ENCODE measurements at places on chromosomes 6 and 20.

GRCh38 chr6:108685970-108686369 is 125.3 kb downstream of the FOXO3 start:
- DNase-seq, result no peak

GRCh38 chr6:169589293-169589692 is 112.5 kb downstream of the WDR27 start:
- peak; percentile 54 for DNase-seq

- DNase-seq, result no peak
These were observed 498.8 kb upstream of the POU3F2 start for GRCh38 chr6:98335594-98335993.

DNA sequence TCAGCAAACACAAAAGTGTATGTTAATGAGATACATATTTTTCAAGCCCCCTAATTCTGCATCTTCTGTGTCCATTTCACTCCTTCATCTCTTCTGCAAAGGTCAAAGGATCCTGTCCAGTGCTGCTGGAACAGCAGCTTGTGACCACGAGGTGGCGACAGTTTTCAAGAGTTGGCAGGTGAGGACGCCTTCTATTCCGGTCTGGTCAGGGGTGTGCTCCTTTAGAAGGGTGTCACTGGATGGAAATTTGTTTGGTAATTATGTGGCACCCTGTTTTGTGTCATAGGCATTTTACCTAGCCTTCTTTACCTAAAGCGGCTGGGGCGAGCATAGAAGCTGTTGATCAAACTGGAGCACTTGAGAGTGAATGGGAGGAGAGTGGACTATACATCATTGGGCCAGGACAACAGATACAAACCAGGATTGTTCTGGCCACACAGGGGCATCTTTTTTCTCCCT is 32.9 kb upstream of the ERVFRD-1 start:
- DNase-seq, result peak; percentile 75

GRCh38 chr20:60570481-60571277 is 612.5 kb downstream of the CDH26 start:
- DNase-seq, result no peak

GRCh38 chr6:21341910-21342309 is 251.6 kb upstream of the SOX4 start:
- no peak for DNase-seq

GRCh38 chr20:11368499-11368898 is 549.2 kb upstream of the BTBD3 start:
- DNase-seq, result no peak

GRCh38 chr20:38875175-38875993 is 50.8 kb upstream of the FAM83D start:
- DNase-seq, result no peak

DNA sequence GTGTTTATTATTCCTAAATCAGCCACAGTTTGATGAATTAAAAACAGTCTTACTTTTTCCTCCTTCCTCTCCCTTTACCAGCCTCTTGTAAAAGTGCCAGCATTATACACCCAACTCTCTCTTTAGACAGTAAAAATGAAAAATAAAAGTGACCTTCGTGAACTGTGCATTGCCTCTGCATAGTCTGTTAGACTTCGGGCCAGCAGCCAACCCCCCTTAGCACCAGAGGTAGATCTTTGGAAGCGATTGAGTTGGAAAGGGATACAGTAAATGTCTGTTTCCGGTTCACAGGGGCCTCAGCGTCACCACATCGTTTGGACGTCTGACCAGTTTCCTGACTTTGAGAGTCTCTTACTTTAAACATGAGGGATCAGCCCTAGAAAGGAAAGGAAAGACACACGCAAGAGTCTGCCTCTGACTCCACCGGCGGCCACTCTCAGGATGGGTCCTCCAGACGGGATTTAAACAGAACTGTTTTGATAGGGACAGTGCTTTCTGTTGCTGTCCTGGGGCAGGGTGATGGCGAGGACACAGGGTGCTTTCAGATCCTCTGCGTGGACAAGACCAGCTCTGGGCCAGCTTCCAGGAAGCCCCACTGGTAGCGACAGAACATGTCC is 206.6 kb upstream of the PREP start:
- DNase-seq, result no peak

DNA sequence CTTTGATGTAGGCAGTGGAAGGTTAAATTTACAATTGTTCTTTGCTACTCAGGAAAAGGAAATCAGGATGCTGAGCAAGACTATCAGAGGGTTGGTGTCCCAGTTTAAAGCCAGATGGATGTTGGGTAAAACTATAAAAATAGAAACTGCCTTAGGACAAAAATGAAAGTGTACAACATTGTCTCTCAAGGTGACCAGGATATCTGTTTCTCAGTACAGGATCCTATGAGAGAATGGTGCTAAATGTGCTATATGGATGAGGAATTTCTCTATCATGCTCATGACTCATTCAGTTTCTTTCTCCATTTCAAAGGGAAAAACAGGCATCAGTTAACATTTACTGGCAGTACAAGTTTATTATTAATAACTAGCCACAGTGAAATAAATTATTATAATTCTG is 534.2 kb upstream of the GJE1 start:
- peak; percentile 49 for DNase-seq

GRCh38 chr6:168607272-168608112 is 166.5 kb downstream of the SMOC2 start:
- DNase-seq, result no peak

- DNase-seq, result peak; percentile 7
These were observed 182.3 kb downstream of the CDH4 start for GRCh38 chr20:61434341-61434781.

DNA sequence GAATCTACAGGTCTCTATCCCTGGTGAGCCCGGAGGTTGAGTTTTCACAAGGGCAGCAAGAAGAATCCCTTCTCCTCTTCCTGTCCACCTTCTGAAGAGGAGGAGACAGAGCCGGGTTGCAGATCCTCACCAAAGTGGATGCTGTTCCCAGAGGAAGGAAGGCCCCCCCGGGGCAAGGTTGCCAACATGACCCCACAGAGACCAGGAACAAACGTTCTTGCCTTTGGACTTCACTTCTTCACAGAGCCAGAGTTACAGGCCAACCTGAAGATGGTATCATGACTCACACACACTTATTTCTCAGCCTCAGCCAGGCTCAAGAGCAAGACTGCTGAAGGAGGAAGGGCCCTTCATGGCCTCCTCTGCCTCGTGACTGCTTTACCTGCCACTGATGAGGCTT is 384.3 kb downstream of the CD83 start:
- DNase-seq, result no peak

DNA sequence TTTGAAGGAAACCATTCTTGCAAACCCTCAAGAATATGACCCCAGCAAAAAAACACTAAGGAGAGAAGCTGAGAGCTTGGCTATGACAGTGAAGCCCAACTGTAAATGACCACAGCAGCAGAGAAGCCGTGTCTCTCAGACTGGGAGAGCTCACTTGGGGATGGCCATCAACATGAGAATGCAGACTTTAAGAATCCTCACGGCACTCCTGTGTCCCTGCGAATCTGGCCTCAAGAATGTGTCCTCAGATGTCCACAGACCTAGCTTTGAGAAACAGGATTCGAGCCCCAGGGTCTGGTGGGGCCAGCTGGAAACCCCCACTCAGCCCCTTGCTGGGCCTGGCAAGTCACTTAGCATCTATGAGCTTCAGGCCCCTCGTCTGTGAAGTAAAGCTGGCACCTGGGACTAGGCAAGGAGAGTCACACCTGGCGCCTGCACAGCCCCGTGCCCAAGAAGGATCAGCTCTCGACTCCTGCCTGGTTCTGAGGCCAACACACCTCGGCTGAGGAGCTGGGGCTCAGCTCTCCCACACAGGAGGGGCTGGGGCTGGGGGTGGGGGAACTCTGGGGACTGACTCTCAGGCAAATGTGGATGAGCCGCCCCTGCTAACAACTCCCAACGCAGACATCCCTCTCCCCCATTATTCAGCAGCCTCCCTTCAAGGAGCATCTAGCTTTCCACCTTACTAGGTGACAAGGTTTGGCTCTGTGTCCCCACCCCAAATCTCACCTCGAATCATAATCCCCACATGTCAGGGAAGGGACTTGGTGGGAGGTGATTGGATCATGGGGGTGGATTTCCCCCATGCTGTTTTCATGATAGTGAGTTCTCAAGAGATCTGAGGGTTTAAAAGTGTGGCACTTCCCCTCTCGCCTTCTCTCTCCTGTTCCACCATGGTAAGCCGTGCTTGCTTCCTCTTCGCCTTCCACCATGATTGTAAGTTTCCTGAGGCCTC is 97.7 kb downstream of the GRM4 start:
- no peak for DNase-seq

DNA sequence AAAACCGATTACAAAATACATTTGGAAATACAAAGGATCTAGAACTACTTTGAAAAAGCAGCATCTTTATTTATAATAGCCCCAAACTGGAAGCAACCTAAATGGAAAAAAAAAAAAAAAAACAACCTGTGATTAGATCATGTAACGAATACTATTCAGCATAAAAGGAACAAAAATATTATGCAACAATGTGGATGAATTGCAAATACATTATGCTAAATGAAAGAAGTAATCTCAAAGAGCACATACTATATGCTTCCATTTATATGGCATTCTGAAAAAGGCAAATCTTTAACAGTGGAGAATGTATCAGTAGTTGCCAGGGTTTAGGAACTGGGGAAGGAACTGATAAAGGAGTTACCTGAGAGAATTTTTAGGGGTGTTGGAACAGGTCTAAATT is 28.9 kb downstream of the IRAK1BP1 start:
- no peak for DNase-seq

DNA sequence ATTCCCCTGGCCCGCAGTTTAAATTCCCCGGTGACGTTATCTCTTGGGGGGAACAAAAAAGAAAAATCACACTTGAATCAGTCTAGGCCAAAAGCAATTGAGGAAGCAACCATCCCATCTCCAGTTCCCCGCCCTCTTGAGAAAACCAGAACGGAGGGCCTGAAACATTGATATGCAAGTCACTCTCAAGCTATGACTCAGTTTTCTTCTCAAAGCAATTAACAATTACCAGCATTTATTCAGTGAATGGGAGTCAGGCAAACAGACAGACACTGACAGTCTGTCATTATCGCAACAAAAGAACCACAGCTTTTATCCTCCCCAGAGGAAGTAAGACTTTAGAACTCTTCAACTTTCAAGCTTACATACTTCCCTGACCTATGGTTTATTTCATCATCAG is 100.9 kb downstream of the OPRM1 start:
- DNase-seq, result no peak

DNA sequence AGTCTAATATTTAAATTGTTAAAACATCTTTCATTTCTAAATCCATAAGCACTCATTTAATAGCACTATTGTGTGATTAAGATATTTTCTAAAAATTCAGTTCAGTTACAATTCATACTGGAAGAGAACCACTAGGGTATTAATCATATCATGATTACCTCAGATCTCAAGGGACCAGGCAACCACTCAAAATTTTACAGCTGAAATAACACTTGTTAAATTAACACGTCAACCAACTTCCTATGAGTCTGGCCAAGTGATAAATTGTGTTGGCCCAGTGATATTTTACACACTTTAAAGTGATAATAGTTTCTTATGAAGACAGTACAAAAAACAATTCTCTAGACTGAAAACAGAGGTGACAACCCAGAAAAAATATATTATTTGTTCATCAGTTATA is 869.0 kb upstream of the ADGRB3 start:
- DNase-seq, result no peak

DNA sequence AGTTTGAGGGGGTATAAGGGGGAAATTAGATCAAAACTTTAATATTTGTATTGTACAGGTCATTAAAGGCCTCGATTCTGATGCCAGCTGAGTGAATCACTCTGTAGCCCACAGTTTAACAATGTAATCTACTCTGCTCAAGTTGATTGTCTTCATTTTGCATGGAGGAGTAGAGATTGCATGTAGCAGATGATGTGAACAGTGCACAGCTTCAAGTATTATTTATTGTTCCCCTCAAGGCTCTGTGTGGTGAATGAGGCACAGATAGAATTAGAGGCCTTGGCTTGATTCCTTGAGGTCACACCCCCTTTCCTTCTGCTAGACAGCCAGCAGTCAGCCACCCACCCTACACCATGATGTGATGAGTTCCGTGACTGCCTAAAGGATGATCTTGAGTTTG is 38.1 kb downstream of the TXLNB start:
- DNase-seq, result no peak

DNA sequence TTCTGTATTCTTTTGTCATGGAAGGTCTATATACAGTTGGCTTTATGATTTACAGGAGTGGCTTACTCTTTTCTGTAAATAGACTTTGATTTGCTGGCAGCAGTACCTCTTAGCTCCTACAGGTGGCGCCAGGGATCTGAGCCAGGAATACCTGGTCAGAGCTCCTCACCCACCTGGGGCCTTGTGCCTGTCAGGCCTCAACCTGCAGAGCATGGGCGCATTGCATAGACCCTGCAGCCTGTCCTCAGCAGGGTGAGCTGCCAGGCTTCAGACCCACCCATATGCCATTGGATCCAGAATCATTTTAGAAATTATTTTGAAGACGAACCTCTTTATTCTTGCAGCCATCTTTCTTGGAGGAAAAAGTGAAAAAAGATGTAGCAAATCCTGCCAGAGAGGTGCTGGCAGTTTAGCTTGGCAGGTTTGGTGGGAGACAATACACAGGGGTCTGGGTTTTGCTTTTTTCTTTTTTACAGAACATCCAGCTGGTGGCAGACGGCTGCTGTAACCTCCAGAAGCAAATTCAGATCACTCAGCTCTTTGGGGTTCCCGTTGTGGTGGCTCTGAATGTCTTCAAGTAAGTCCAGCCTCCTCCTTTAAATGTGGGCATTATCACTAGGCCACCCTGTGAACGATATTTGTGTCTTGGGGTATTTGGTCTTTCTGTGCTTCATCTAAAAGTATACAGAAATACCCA is 149.1 kb downstream of the MTHFD1L start:
- peak; percentile 74 for DNase-seq

DNA sequence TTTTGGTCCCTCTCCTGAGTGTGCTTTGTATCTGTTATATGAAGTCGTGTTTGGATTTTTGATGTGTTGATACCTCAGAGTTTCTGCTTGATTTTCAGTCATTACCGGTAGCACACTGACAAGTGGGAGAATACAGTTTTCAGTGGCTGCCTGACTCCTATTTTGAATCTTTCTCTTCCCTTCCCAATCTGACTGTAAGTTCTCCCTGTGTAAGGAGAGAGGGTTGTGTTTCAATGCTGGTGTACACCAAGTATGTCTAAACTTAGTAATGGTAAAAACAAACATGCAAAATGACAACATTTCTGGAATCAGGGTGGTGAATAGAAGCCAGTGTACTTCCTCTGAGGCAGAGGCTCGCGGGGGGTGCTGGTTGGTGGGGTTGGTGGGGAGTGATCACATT is 103.4 kb downstream of the HIVEP1 start:
- no peak for DNase-seq

GRCh38 chr6:106027758-106028157 is 58.4 kb upstream of the PRDM1 start:
- DNase-seq, result no peak

GRCh38 chr6:37303891-37304503 is 46.1 kb upstream of the TMEM217 start:
- DNase-seq, result peak; percentile 57

GRCh38 chr20:53034899-53035298 is 62.7 kb downstream of the TSHZ2 start:
- DNase-seq, result no peak

DNA sequence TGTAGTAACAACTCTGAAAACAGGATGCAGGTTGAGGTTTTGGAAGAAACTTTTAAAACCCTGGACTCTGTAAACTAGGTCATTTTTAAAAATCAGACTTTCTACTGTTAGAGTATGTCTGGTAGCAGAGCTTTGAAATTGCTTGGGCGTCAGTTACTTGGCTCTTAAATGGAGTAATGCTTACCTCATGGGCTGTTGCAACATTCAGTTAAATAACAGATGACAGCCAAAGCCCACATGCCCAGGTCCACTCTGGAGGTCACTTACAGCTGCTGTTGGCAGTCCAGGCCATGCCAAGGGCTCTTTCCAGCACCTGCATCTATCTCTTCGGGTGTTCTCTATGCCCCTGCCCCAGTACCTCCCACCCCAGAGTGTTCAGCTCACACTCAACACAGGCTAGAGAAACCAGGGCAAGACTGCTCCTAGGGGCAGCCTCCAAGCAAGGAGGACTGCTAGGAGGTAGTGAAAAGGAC is 96.4 kb downstream of the BANF2 start:
- peak; percentile 85 for DNase-seq

All from fibroblast of mammary gland (primary cell).